NCI-H187 treated with DMSO at 0.1 percent for 48 hours (cell line): ENCODE measurements at places on chromosomes 7 and 10.

DNA sequence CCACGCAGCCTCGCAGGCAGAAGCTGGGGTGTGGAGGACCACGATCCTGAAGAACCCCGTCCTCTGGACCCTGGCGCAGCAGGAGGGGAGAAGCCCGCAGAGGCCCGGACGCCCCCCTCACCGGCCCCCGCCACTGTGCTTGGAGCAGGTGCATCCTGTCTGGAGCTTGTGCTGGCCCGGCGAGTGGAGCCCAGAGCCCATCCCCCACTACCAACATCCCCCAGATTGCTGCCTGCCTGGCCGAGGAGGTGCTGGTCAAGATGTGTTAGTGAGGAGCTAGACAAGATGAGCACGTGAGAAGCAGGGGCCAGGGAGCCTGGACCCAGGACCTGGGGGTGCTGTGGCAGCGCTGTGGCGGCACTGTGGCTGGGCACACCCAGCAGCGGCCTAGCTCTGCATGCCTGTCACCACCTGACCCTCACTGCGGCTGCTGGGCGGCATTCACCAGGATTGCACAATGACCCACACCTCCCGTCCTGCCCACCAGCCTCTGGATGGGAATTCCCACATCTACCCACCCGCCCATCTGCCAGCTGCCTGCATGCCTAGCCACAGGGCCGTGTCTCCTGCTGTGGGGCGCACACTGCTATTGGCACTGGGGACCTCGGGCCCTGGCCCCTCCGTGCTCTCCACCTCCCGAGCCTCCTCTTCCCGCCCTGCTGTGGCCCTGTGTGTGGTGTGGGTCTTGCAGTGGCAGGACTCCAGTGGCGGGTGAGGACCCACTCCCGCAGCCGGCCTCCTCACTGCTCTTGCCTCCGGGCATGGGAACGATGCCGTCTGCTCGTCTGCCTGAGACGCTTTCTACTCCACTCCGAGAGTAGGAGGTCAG lies 11.8 kb downstream of the GPR146 start:
- DNase-seq = no peak

- DNase-seq = no peak
Measured at GRCh38 chr10:113569576-113569975, 16.7 kb downstream of the HABP2 start.

GRCh38 chr10:117534321-117535297 lies 7.9 kb upstream of the EMX2 start:
- no peak for DNase-seq

GRCh38 chr7:101119876-101120275 lies 7.0 kb upstream of the SERPINE1 start:
- no peak for DNase-seq

DNA sequence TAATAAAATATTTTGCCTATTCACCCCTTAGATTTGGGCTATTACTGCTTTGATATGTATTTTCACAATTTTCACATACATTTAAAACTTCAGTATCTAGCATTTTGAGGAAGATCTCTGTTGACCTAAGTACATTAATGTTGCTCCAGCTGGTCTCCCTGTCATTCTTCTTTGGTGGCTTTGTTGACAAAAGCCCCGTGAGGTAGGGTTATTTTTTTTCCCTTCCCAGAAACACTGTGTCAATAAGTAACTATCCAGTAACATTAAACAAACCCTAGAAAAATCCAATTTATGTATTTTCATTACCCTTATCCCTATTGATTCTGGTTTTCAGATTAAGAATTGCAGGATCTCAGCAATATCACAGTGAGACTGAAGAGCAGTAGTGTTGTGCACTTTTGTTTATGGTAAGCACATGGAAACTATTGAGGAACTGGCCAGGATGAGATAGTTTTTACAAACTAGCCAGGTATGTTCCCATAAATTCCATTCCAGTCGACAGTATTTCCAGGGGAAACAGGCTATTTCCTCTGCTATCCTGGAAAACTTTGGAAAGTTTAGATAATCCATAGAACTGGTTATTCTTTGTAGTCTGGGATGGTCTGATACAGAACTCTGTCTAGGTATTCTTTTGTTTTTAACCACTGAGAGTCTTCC lies 198.2 kb downstream of the PON1 start:
- no peak for DNase-seq

DNA sequence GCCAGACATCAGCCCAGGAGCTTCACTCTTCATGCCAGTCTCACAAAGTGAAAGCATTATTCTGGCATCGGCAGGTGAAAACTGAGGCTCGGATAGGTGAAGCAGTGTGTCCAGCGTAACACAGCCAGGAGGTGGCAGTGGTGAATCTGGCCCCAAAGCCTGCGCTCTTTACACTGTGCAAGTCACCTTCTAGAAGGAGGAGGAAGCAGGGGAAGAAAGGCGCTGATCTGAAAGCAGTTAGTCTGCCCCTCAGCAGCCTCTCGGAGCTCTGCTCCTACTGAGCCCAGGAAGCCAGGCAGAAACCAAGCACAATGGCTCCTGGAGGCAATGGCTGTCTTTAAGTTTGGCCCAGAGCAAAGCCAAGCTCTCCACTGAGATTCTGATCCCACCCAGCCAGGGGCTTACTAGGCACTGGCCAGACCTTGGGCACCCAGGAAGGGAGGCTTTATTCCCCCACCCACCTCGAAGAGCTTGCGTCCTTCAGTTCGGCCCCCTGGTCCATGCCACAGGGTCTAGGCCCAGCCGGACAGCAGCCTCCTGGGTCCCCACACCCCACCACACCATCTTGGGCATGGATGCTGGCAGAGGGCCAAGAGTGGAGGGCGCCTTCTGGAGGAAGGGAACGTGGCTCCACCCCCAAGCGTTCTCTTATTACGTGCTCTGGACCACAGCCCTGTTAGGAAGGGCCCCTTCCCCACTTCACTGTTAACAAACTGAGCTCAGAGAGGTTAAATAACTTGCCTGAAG lies 104.5 kb downstream of the GRID1 start:
- DNase-seq = peak; percentile 1

GRCh38 chr7:26646336-26647048 lies 217.9 kb downstream of the SKAP2 start:
- no peak for DNase-seq

DNA sequence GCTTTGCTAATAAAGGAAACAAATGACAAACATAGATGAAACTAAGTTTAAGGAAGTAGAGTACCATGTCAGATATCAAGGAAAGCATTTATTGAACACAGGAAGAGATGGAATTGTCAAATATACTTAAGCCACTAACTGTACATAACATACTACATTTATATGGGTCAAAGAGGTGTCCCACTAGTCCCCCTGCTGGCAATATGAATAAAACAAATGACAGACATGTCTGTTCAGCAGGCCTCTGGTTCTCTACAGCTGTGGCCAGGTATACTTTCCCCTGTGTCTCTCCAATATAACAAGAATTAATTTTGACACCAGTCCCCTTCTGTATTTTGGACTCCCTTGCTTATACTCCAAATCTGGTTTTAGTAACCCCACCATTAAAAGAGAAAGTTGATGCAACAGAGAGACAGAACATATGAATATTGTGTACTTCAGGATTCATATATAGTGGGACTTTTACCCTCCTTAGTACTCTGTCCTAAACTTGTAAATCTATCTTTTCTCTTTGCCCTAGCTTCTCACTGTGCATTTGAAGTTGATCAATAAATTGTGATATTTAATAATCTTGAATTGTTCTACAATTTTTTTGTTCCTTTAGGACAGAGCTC lies 42.9 kb downstream of the CD36 start:
- DNase-seq = no peak

DNA sequence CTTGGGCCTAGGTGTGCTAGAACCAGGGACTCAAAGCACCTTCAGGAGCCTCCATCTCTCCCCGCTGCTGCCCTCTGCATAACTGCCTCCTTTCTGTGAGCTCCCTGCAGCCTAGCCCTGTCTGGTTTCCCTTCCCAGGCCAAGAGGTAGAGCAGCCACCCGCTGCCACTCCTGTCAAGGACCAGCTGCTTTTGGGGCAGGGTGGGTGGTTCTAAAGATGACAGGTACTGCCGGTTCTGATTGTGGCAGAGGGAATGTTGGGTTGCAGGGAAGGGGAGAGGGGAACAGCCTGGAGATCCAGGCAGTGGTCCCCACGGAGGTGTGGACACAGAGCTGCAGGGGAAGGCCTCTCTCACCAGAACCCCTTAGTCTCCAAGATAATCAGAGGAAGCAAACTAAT lies 3.7 kb upstream of the FLNC start:
- no peak for DNase-seq

DNA sequence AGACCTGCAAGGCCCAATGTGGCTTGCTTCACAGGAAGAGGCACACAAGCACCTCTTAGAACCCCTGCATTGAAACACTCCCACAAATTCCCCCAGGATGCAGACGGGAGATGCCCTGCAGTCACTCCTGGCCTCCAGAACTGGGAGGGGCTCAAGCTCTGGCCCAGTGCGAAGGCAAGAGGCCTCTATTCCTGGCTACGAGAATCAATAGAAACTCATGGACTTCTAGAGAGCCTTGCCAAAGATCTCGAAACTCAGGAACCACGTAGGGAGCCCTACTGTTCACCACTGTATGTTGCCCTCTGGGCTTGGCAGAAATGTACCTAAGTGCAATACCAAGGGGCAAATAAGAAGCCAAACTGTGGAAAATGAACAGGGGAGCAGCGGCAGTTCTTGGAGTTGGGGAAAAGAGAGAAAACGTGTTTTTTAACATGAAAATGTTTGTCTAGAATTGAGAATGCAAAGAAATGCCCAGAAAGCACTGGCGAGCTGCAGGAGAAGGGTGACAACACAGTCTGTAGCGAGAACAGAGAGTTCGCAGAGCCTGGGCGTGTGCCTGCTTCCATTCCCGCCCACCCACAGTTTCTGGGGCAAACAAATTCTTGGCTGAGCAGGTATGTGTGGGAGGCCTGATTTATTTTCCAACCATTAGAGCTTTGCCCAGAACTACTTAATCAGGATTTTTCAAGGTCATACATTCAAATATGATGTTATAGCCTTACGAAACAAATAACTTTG lies 260.5 kb upstream of the KLF14 start:
- DNase-seq = no peak

DNA sequence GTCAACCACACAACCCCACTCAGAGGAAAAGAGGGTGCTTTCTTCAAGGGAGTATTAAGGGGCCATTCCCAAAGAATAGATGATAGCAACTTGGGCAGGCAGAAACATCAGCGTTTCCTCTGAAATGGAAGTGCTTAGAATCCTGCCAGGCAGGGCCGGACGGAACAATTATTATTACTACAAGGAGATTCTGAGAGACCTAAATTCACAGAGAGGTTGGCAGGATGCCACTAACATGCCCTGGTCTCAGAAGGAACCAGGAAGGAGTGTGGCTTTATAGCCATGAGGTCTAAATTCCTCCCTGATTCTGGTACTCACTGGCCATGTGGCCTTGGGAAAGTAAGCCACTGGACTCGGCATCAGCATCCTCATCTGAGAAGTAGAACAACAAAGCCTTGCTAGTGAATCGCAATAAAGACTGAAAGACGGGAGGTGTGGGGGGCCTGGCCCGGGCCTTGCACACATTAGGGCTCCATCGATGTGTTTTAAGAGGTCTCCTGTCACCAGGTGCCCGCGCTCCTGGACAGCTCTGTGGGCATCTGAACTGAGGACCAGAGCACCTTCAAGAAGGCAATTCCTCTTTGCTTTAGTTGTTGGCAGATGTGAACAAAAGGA lies 131.5 kb downstream of the OAT start:
- DNase-seq = no peak

GRCh38 chr10:6036861-6037321 lies 25.3 kb downstream of the IL2RA start:
- DNase-seq = no peak

DNA sequence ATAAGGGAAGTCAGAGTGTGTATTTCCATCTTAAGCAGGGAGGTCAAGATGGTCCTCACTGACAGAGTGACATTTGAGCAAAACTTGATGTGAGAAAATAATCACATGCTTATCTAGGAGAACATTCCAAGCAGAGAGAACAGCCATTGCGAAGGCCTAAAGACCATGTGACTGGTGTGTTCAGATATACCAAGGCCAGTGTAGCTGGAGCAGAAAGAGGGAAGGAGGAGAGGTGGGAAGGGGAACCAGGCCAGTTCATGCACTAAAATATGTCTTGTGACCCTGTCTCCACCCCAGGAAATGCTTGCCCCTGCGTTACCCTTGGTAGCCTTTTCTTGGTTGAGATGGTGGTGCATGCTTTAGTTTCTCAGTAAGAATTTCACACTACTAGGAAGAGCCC lies 77.4 kb downstream of the CACNB2 start:
- DNase-seq = no peak

GRCh38 chr10:124336186-124336585 lies 82.5 kb downstream of the OAT start:
- no peak for DNase-seq

GRCh38 chr7:158821171-158822031 lies 7.9 kb downstream of the ESYT2 start:
- no peak for DNase-seq

- DNase-seq = no peak
Measured at GRCh38 chr7:55558962-55559920, 13.1 kb downstream of the VOPP1 start.

DNA sequence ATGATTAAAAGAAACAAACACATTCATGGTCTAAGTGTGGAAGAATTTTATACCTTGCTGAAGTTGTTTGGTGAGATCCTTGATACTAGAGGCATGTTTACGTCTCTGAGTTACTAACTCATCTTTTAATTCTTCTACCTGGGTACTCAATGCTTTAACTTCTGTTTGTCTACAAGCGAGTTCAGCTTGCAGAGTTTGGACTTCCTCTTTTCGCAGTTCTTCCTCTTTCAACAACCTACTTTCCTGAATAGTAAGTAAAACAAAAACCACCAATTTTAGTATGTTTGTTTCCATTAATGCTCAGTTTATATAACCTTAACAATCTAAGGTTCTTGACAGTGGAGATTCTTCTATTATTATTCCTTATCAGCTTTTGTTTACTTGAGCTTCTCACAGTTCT lies 42.9 kb downstream of the CCDC186 start:
- no peak for DNase-seq

GRCh38 chr10:130914367-130914766 lies 397.2 kb downstream of the TCERG1L start:
- DNase-seq = no peak

DNA sequence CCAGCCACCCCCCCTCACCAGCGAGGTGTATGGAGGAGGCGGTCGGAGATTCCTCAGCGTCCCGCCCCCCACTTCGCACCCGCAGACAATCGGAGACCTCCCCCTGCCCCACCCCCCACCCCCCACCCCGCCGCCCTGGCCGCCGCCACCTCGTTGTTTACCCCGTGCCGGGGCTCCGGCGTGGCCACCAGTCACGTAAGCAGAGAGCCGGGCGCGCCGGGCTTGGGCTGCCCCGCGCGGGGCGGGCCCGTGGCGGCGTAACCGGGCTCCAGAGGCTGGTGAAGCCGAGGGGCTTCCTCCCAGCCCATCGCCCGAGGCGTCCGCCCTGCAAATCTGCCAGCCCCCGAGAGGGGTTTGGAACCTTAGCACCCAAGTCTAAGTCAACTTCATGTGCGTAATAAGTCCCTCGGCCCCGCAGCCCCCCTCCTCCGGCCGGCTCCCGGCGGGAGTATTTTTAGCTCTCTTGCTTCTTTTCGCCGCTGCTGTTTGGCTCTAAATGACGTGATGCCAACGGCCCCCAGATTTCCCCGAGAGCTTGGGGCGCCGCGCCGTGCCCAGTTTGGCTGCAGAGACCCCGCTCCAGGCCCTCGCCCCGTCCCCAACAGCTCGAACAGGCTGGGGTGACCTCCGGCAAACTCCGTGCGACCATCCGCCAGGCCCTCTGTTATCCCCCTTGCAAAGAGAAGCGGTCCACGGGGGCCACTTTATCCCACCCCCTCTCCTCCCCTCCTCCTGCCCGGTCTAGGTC lies 2.7 kb downstream of the MXI1 start:
- DNase-seq = no peak
